Aortic smooth muscle cell (primary cell): ENCODE measurements at places on chromosomes 11 and 22. TPM values are rescaled to one million over a fixed set of nuclear protein-coding genes. Genes with fewer than 3 reads are reported as not detected.

ACR gene
- total RNA-seq = not detected in 2 replicates

TSSK2 gene
- not detected in 2 replicates for total RNA-seq

DGCR6 gene
- total RNA-seq = 0.19 and 0.40 TPM in 2 replicates

GCAT gene
- total RNA-seq = 27.2 and 28.8 TPM in 2 replicates

SMC1B gene
- 0.13 TPM in 1 of 2 replicates, not detected in the other for total RNA-seq

MUC6 gene
- not detected in 2 replicates for total RNA-seq

KRTAP5-9 gene
- total RNA-seq = not detected in 2 replicates

MMP27 gene
- total RNA-seq = not detected in 2 replicates

VSIG10L2 gene
- total RNA-seq = not detected in 2 replicates

OR8G5 gene
- total RNA-seq = not detected in 2 replicates

MB gene
- not detected in 2 replicates for total RNA-seq

NLRP6 gene
- not detected in 2 replicates for total RNA-seq

MIAT gene
- total RNA-seq = 0.53 and 0.75 TPM in 2 replicates

KRTAP5-2 gene
- total RNA-seq = not detected in 2 replicates

SOX6 gene
- 0.40 and 0.50 TPM in 2 replicates for total RNA-seq

ARHGAP42 gene
- 11.5 and 13.3 TPM in 2 replicates for total RNA-seq

TRIM29 gene
- total RNA-seq = 0.13 TPM in 1 of 2 replicates, not detected in the other

DYNC2H1 gene
- total RNA-seq = 46.6 and 56.0 TPM in 2 replicates

IGF2 gene
- under 0.01 TPM in 1 of 2 replicates, not detected in the other for total RNA-seq

TBX1 gene
- total RNA-seq = 0.12 and 0.13 TPM in 2 replicates

SOX10 gene
- not detected in 2 replicates for total RNA-seq

TRIM66 gene
- 7.8 and 10.9 TPM in 2 replicates for total RNA-seq

TMPRSS6 gene
- not detected in 2 replicates for total RNA-seq

USP2 gene
- total RNA-seq = 0.06 and 0.13 TPM in 2 replicates

CASTOR1 gene
- total RNA-seq = 3.6 and 5.9 TPM in 2 replicates

SCARF2 gene
- total RNA-seq = 22.6 and 26.4 TPM in 2 replicates

APOL3 gene
- 34.0 and 35.8 TPM in 2 replicates for total RNA-seq

CD59 gene
- total RNA-seq = 1,661 and 2,243 TPM in 2 replicates

POU2F3 gene
- total RNA-seq = not detected in 2 replicates

ARHGAP1 gene
- total RNA-seq = 40.6 and 49.9 TPM in 2 replicates

RANGAP1 gene
- 38.1 and 62.0 TPM in 2 replicates for total RNA-seq

CNIH2 gene
- total RNA-seq = 0.37 and 0.40 TPM in 2 replicates

CDC45 gene
- 11.2 and 23.9 TPM in 2 replicates for total RNA-seq

HEPN1 gene
- total RNA-seq = not detected in 2 replicates

LINC01488 gene
- total RNA-seq = not detected in 2 replicates

ZBTB16 gene
- 0.12 and 0.13 TPM in 2 replicates for total RNA-seq

WNT7B gene
- total RNA-seq = not detected in 2 replicates

OR10A2 gene
- not detected in 2 replicates for total RNA-seq

NPAS4 gene
- total RNA-seq = not detected in 2 replicates

FAM180B gene
- not detected in 2 replicates for total RNA-seq
